ENCODE measurements at places on chromosomes 5 and 9.

GRCh38 chr5:133944263-133945185 lies 23.9 kb downstream of the C5orf15 start:
- peak; percentile 61 for DNase-seq

GRCh38 chr9:102569436-102569835 lies 425.7 kb upstream of the CYLC2 start:
- no peak for DNase-seq

DNA sequence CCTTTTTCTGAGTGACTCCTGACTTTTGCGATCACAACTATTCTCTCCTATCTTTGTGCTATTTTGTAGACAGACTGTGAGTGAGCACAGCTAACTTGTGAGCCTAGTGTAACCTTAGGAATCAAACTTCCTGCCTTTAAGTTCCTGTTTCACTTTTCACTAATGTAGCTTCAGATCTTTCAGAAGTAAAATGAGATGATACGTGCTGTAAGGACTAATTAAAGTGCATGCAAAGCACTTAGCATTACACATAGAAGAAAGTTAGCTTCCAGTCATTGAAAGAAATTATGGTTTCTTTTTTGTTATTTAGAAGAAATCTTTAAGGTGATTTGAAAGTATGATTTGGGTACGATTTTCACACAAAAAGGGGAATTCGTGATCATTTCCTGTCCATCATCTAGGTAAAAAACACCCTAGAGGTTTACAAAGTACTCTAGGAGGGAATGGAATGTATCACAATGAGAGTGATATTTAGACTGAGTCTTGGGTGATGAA lies 122.7 kb downstream of the ST8SIA4 start:
- DNase-seq, result no peak

GRCh38 chr5:37146896-37147295 lies 102.3 kb downstream of the CPLANE1 start:
- DNase-seq, result no peak
